ENCODE measurements at places on chromosomes 2 and 18. TPM values are rescaled to one million over a fixed set of nuclear protein-coding genes. Genes with fewer than 3 reads are reported as not detected.
A peak's percentile ranks its signal among the peaks of the same experiment; 100 is the strongest.

DNA sequence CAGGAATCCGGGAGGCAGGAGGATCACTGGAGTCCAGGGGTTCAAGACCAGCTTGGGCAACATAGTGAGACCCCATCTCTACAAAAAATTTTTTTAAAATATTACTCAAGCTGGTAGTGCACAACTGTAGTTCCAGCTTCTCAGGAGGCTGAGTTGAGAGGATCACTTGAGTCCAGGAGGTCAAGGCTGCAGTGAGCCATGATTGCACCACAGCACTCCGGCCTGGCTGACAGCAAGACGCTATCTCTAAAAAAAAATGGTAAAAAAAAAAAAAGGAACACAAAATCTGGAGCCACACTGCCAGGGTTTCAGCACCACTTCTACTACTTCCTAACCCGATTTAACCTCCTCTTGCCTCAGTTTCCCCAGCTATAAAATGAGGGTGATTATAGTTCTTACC is 57.0 kb downstream of the STEAP3 start:
- no peak overlapping the region for H3K4me3 ChIP-seq
- no peaks in the 10 kb centered on the region for H3K36me3 ChIP-seq
- H3K27me3 ChIP-seq, result no peaks in the 10 kb centered on the region
- H3K4me1 ChIP-seq, result no peaks in the 10 kb centered on the region

OSBPL1A gene
- 26.3 TPM for polyA plus RNA-seq

- no peaks in the 10 kb centered on the region for H3K27me3 ChIP-seq
- no peaks in the 10 kb centered on the region for H3K4me1 ChIP-seq
- H3K4me3 ChIP-seq, result peak overlapping the region; percentile 47
- DNase-seq, result no peak
- peak overlapping the region; percentile 92 for H3K27ac ChIP-seq
Measured at GRCh38 chr2:187554704-187555082, 458 bp upstream of the TFPI start.

ANKRD30BL gene
- polyA plus RNA-seq, result not detected

DNA sequence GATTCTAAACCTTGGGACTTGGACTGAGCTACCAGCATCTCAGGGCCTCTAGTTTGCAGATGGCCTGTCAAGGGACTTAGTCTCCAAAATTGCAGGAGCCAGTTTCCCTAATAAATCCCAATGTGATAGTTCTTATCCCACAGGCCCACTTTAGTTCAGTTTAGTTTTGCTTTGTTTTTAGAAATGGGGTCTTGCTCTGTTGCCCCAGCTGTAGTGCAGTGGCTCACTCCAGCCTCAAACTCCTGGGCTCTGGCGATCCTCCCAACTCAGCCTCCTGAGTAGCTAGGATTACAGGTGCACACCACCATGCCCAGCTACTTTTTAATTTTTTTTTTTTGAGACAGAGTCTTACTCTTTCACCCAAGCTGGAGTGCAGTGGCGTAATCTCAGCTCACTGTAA is 2.6 kb upstream of the SF3B1 start:
- H3K27me3 ChIP-seq, result no peaks in the 10 kb centered on the region
- no peak for DNase-seq
- H3K4me1 ChIP-seq, result peaks cover 9% of the 10 kb centered on the region
- H3K4me3 ChIP-seq, result no peak overlapping the region

- no peak overlapping the region for H3K4me3 ChIP-seq
- no peaks in the 10 kb centered on the region for H3K4me1 ChIP-seq
Measured at GRCh38 chr2:146623771-146624170, 1221.1 kb upstream of the ACVR2A start.

DNA sequence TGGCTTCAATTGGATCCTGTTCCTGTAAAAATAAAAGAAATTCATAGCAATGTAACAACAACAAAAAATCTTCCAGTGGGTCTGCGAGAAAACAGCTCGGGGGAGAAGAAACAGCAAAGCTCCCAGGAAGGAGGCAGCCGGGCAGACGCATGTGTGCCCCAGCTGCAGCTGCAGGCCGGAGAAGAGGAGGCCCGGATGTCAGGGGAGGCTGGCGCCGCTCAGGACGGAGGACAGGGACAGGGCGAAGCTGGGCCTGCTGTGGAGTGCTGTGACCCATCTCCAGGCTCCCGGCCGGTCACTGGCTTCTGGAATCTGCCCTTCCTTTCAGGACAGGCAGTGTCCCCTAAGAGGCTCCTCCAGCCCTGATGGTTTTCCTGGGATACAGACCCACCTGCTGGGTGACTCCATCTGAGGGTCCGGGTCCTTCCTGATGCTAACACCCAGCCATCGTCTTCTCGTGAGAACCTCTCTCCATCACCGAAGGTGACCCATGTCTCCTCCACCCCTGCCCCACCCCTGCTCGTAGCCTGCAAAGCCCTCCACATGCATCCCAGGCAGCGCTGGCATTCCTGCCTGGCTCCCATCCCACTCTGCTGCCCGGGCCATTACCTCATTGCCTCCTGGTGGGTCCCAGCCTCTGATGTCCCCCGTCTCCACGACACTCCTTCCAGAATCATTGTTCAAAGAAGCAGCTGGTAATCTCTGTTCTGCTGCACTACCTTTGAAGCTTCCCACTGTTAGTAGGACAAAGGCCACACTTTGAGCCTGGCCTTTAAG is 145.4 kb upstream of the TWIST2 start:
- H3K4me3 ChIP-seq, result no peak overlapping the region
- H3K27ac ChIP-seq, result no peak overlapping the region
- no peak for DNase-seq
- H3K4me1 ChIP-seq, result peaks cover 12% of the 10 kb centered on the region
- H3K36me3 ChIP-seq, result no peaks in the 10 kb centered on the region

GRCh38 chr2:162342841-162343240 is 1.1 kb upstream of the GCA start:
- H3K4me1 ChIP-seq, result no peaks in the 10 kb centered on the region
- H3K4me3 ChIP-seq, result no peak overlapping the region
- no peak overlapping the region for H3K27ac ChIP-seq
- H3K27me3 ChIP-seq, result no peaks in the 10 kb centered on the region

DNA sequence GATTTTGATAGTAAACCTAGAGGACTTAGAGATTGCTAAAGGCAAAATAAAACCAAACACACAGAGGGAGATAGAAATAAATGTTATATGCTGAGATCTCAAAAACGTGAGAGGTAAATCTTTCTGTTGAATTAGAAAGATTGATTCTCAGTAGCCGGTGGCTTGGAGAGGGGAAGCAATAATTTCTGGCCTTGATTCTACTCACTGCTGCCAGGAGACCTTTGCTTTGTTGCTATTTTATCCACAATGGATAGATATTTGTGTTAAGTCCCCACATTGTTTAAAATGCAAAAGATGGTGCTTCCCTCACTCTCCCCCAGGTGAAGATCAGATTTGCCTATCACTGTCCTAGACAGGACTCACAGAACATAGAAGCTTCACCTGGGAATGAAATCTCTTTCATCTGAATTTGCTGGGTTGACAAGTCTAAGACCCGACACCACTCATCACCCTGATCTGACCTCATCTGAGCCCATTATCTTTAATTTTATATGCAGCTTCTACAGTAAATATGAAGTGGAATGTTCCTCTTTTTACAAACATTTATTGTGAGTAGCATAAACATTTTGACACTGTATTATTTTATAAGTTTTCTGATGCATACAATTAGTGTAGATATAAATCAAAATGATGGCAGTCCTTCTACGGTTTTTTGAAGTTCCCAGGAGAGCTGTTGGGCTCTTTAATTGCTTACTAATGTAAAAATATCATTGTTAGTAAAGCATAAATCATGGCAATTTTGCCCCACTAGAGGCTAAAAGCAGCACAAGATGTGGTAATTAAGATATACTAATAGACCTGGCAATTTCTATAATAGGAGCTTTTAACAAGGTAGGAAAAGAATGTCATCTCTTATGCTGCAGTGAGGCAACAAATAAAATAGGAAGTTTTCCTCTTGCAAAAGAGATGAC is 149.7 kb downstream of the DCC start:
- no peak overlapping the region for H3K27ac ChIP-seq
- peaks cover 16% of the 10 kb centered on the region for H3K27me3 ChIP-seq
- no peak for DNase-seq
- H3K4me1 ChIP-seq, result no peaks in the 10 kb centered on the region

GRCh38 chr2:65070172-65070830 is 14.1 kb downstream of the CEP68 start:
- no peaks in the 10 kb centered on the region for H3K27me3 ChIP-seq
- peak; percentile 73 for DNase-seq
- H3K4me1 ChIP-seq, result peaks cover 14% of the 10 kb centered on the region
- H3K4me3 ChIP-seq, result no peak overlapping the region
- H3K36me3 ChIP-seq, result no peaks in the 10 kb centered on the region

DNA sequence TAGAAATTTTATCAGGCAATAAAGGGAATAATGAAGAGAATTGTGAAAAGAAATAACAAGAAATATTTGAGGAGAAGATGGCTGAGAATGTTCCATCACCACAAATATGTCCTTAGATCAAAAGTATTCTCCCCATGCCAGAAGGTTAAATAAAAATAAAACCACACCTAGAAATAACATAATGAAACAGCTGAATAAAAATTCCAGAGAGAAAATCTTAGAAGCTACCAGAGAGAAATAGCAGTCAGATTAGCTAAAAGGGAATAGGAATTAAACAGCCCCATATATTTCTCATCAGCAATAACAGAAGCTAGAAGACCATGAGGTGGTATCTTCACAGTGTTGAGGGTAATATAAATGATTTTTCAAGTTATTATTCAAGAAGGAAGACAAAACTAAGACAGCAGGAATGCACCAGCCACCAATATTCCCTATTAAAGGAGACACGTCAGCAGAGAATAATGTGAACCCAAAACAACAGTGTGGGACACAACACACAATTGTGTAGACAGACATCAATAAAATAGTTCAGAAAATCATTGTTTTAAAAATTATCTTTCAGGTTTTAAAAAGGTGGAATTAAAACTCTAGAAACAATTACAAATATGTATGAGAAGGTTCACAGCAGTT is 82.0 kb upstream of the NEDD4L start:
- H3K4me3 ChIP-seq, result no peak overlapping the region
- no peak overlapping the region for H3K27ac ChIP-seq
- no peak for DNase-seq

DNA sequence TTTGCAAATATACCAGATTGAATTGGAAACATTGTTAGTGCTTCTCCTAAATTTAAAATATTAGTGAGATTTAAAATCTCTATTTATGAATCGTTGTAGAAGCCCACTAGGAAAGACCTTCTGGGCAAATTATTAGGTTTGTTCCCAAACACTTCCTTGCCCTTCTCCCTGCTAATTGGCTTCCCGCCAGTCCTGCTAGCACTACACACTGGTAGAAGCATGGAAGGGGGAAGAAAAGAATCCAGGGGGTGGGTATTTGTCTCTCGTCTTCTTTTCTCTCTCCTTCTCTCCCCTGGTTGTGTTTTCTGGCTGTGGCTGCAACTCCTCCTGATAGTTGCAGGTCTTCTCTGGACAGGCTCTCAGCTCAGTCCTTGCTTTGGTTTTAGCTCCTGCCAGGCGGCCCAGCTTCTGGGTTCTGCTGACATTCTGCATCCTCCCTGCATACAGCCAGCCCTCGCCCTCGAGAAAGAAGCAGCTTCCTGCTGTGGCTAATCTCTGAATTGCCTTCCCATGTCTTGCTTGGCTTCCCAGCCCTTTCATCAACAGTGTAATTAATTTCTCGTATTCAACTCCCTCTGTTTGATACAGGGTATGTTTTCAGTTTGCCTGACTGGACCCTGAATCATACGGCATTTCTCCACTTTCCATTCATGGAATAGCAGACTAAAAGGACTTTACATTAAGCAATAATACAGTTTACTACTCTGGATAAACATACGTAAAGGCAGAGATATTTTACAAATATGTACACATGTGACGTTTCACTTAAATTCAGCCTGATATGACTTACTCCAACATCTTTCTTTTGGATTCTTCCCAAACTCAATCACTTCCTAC is 6.9 kb upstream of the PARD3B start:
- H3K4me1 ChIP-seq, result no peaks in the 10 kb centered on the region
- no peaks in the 10 kb centered on the region for H3K27me3 ChIP-seq
- no peak overlapping the region for H3K27ac ChIP-seq
- peak; percentile 28 for DNase-seq
- no peaks in the 10 kb centered on the region for H3K36me3 ChIP-seq

PTPRN gene
- polyA plus RNA-seq, result 9.8 TPM

DNA sequence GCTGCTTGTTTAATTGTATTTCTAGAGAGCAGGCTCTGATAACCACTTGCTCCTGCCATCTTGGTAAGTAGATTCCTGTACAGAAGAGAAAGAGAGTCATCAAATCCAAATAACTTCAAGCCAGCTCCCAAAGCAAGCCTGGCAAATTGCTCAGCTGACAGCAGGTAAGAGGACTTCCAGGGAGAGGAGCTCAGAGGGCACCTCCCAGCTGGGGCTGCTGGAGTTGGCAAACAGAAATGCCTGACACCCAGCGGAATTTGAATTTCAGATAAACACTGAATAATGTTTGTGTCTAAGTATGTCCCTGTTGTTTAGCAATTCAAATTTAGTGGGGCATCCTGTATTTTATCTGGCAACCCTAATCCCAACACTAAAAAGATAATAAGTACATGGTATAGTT is 86.2 kb downstream of the MYL12B start:
- H3K4me1 ChIP-seq, result no peaks in the 10 kb centered on the region
- no peaks in the 10 kb centered on the region for H3K36me3 ChIP-seq
- H3K27me3 ChIP-seq, result no peaks in the 10 kb centered on the region
- H3K27ac ChIP-seq, result no peak overlapping the region
- no peak overlapping the region for H3K4me3 ChIP-seq

CRACDL gene
- 1.4 TPM for polyA plus RNA-seq

DNA sequence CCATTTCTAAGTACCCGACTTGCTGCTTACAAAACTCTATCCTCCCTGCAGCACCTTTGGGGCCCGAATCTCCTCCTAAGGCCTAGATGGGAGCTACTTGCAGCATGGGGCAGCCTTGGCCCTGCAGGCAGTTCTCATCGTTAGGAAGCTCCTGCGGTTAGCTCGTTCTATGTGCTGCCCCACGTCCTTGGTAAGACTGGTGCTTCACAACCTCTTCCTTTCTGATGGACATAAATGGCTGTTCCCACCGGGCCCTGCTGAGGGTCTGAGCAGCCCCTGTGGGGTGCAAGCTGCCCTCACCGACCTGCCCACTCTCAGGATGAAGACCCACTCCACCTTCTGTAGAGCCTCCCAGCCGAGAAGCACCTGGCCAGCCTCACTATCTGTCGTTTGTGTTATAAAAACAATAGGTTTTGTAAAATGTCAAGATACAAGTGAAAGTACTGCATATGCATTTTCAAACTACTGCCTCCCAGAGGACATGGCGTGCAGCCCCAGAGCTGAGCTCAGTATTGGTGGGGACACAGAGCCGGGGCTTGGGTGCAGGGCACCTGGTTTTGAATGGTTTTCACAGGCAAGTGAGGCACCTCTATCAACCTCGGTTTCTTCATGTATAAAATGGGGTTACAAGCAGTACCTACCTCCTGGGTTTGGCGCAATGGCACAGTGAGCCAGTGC is 19.4 kb downstream of the OTOF start:
- DNase-seq, result no peak
- no peak overlapping the region for H3K4me3 ChIP-seq
- no peak overlapping the region for H3K27ac ChIP-seq
- H3K36me3 ChIP-seq, result no peaks in the 10 kb centered on the region

PREB gene
- 71.7 TPM for polyA plus RNA-seq

- H3K27me3 ChIP-seq, result no peaks in the 10 kb centered on the region
- no peak overlapping the region for H3K4me3 ChIP-seq
- H3K27ac ChIP-seq, result no peak overlapping the region
- peaks cover 6% of the 10 kb centered on the region for H3K4me1 ChIP-seq
- H3K36me3 ChIP-seq, result no peaks in the 10 kb centered on the region
- no peak for DNase-seq
Measured at GRCh38 chr2:236555481-236555880, 14.1 kb upstream of the ACKR3 start.

Data from hepatocyte (in vitro differentiated cells).